ENCODE measurements at places on chromosomes 4 and X.

DNA sequence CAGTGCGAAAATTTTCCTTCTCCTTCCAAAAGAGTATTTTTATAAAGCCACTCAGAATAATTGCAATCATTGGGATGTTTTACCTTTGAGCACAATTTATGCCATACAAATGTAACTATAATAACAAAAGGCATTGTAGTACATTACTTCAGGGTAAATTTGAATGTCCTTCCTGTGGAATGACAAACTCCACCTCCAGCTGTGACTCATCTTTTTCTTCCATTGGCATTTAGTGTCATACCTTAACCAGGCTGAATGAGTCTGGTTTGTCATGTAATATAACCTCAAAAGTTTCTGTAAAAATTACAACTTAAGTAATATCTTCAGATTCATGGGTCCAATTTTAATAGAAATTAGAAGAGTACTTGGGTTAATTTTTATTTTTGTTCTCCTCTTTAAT is 93.3 kb downstream of the TMEM47 start:
- DNase-seq = no peak

DNA sequence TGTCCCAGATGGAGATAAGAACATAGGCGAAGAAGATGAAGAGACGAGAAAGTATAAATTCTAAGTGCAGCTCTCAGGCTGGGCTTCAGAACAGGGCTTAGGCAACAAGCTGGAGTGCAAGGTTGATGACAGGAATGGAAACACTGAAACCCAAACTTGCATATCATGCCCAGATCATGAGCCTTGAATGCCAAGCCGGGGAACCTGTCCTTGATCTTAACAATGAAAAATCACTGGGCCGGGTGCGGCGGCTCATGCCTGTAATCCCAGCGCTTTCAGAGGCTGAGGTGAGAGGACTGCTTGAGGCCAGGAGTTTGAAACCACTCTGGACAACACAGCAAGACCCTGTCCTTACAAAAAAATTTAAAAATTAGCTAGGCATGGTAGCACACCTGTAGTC is 17.2 kb downstream of the AFAP1 start:
- no peak for DNase-seq

GRCh38 chr4:186657764-186658163 is 65.9 kb downstream of the FAT1 start:
- DNase-seq = no peak

DNA sequence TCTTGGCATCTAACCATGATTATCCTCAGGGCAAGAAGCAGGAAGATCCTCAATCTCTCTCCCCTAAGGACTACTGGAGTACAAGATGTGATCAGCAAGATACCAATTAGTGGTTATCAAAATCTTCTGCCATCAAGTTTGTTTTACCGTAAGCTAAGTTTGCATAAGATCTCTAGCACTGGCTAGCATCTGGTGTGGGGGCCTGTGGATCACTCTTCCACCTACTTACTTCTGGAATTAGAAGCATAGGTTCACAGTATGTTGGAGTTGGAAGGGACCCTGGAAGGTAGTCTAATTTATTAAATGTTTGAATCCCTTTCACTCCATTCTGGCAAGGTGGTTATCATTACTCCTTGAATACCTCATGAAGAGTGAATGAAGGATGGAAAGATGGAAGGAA is 93.3 kb upstream of the BANK1 start:
- no peak for DNase-seq

- no peak for DNase-seq
Observed at GRCh38 chr4:54038056-54038455, 26.3 kb downstream of the CHIC2 start.

DNA sequence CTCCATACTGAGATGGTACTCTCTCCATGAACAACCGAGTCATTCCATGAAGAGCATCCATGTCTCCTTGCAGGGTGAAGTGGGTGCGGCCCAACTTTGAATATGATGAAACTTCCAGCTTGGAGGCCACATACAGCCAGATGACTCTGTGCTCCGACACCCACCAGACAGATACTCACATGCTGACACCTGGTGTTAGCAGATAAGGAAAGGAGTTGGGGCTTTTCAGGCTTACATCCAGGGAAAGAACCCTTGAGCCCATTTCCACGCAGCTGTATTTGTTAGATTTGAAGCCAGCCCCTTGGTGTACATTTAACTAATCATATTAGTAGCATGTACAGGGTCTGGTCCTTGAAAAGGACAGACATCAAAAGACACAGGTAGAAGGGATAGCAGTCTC is 62.1 kb upstream of the PRRG3 start:
- DNase-seq = no peak

All from stimulated activated CD8-positive, alpha-beta memory T cell treated with anti-CD3 and anti-CD28 coated beads, Interleukin-15, amount 100 ng/mL, for 48 hours (primary cell).